DMS79 (cell line): ENCODE measurements at places on chromosomes 1 and 21.
A peak's percentile ranks its signal among the peaks of the same experiment; 100 is the strongest.

- DNase-seq: no peak
These were observed 208.8 kb downstream of the DAB1 start for GRCh38 chr1:57214951-57215575.

GRCh38 chr1:56527548-56528302 is 51.6 kb downstream of the PLPP3 start:
- peak; percentile 82 for DNase-seq

DNA sequence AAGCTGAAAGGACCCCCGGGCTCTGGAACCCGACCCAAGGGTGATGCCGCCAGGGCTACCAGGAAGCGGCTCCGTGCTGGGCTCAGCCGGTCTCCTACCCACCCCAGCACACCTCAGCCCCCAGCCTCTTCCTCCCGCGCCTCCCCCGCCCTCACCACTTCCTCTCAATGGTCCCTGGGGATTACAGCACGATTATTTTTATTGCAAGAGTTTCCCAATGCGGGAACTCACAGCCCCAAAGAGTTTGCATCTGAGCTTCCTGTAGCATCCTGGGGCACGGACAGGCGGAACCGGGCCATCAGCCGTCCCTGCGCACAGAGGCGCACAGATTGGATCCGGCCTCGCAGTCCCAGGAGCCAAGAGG is 8.7 kb upstream of the SLX9 start:
- no peak for DNase-seq

DNA sequence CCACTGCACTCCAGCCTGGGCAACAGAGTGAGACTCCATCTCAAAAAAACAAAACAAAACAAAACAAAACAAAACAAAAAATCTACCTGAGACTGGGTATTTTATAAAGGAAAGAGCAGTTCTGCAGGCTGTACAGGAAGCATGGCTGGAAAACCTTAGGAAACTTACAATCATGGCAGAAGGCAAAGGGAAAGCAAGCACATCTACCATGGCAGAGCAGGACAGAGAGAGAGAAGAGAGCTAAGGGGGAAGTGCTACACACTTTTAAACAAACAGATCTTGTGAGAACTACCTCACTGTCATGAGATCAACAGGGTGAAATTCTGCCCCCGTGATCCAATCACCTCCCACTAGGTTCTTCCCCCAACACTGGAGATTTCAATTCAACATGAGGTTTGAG is 198.3 kb upstream of the SAMSN1 start:
- DNase-seq: no peak

DNA sequence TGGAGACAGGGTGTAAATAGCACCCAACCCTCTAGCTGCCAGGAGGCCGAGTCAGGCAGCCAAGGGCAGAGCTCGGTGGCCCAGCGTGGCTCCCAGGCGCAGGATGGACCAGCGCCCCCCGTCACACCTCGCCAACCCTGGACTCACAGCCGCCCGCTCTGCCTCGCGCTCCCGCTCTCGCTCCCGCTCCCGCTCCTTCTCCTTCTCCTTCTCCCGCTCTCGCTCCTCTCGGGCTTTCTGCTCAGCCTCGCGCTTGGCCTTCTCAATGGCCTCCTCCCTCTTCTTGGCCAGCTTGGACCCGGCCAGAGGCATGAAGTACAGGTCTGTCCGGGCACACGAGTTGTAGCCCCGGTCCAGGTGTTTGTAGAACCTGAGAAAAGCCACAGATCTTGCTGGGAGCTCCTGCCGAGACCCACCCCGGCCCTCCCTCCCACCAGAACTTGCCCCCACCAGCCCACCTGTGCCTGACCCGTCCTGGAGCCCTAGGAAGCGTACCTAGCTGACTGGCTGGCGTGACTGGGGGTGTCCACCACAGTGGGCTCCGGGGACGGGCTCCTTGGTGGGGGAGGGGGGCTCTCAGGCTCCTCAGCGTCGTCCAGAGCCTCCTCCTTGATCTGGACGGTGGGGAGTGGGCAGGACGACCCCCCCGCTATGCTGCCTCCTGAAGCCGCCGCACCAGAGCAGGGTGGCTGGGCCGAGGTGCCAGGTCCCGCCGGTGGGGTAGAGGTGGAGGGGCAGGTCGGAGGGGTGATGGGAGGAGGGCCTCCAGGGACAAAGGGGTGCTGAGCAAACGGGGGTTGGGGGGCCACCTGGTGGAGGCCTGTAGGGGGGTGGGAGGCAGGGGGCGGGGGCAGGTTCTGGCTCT is 41.9 kb downstream of the SLC45A1 start:
- no peak for DNase-seq

DNA sequence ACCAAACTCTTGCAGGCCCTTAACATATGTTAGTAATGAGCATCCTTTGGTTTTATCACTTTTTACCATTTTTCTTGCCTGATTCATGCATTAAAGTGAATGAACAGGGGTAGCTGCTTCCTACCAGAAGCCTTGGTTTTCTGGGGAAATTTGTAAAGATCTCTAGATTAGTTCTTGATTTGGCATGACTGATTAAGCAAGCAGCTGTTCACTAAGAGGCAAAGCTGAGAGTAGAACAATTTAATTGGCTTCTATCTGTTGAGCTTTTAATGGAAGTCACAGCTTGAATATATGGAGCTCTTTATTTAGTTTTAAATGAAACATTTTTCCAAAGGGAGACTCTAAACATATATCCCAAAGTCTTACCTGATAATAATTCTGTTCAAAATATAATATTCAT is 23.6 kb downstream of the TLCD4 start:
- no peak for DNase-seq

DNA sequence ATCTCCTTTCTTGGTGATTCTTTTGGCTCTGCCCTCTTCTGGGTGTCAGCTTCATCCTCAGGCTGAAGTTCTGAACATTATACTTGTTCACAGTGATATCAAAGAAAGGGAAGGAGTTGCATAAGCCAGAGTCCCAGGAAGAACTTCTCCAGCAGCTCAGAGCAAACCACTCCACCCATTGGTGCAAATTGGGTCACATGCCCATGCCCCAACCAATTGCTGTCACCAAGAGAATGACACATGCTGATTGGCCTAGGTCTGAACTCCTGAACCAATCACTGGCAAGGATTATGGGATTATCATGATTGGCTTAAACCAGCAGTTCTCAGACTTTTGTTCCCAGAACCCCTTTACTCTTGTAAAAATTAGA is 256.5 kb upstream of the TMEM51 start:
- DNase-seq: no peak

GRCh38 chr1:228184152-228184551 is 18.5 kb downstream of the IBA57 start:
- DNase-seq: no peak

GRCh38 chr1:163807331-163808049 is 485.7 kb downstream of the NUF2 start:
- no peak for DNase-seq

DNA sequence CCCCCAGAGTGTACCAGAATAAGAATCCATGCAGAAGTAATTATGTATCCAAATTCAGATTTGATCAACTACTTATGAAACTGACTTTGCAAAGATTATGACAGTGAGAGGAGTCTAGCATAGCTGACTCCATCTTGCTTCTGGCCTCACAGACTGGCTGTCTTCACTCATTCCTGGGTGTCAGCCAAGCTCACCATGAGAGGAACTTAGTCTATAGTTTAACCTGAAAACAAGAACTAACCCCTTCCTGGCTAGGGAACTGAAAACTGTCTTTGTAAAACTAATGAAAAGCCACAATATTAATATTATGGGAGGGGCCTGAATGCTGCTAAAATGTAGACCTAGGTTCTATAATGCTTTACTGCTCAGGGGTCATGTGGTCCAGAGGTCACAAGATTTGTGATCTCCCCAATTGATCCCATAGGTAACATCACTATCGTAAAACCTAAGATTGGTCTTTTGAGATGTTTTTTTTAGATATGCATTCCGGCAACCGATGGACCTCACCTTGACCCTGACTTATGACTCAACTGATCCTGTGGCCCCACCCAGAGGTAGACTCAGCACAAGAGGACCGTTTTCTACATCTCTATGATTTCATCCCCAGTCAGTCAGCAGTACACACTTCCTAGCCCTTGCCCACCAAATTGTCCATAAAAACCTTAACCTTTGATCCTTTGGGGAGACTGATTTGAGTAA is 55.2 kb downstream of the ATP1B1 start:
- DNase-seq: no peak

- DNase-seq: no peak
These were observed 10.2 kb downstream of the TNNI1 start for GRCh38 chr1:201411292-201411691.

- DNase-seq: no peak
These were observed 10.0 kb downstream of the PCSK9 start for GRCh38 chr1:55049271-55049913.

DNA sequence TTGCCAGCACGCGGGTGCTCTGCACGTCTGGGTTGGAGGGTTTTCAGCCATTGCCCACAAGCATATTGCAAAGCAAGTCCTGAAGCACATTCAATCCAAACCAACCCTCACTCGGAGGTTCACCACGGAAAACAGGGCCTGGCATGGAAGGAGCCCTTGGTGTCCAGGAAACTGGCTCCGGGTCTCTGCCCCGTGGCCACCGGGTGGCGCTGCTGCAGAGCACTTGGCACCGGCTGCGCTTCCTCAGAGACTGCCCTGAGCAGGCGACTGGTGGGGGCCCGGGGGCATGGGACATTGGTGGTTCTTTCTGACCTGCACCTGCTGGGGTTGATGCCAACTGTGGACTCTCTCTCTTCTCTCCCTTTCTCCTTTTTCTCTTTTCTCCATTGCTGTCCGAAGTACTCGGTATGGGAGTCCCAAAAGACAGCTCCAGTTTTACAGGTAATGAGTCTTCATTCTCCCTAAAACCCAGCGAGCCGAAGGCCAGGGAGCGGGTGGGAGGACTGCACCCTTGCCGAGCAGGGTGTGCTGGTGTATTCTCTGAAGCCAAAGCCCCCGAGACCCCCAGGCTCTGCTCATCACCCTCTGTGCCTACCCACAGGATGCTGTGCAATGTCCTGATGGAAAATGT is 4.1 kb upstream of the KCNAB2 start:
- DNase-seq: no peak

GRCh38 chr1:227883641-227884301 is 64.0 kb downstream of the WNT9A start:
- DNase-seq: no peak

DNA sequence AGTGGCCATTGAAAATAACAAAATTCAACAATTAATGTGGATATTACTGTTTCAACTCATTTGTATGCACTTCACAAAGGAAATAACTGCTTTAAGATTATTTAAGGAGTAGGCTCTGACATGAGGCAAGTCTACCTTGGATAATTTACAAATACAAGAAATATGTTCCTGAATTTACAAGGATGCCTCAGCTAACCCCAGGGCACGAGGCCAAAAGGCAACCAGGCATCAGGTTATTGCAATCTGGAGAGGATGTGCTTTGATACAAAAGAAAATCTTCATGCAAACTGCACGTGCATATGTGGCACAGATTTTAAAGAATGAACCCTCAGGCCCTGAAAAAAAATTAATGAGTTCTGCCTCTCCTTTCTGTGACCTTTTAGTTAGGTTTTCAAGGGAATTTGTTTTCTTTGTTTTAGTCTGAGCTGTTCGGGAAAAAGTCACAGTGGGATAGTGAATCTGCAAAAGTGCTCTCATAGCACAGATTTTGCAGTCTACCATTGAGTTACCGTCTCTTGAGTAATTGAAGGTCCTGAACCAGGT is 1304.2 kb upstream of the ADGRL4 start:
- no peak for DNase-seq

GRCh38 chr1:13930151-13930550 is 230.2 kb downstream of the PRDM2 start:
- DNase-seq: no peak

- DNase-seq: no peak
These were observed 104.0 kb upstream of the RUNX3 start for GRCh38 chr1:25033828-25034705.

DNA sequence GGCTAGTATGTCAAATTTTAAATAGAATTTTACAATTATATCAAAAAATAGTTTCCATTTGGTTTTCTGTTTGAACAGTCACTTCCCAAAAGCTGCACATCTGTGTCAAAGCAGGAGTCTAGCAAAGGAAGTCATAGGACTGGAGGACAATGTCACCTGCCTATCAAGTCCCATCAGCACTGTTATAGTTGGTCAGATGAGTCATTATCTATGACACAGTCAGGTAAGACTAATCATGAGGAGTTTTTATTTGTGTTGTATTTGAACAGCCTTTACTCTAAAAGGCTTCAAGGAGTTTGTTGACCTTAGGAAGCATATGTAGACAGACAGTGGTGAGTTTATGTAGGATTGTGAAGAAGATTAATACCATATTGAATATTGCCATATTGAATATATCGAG is 74.2 kb upstream of the QSOX1 start:
- DNase-seq: no peak

DNA sequence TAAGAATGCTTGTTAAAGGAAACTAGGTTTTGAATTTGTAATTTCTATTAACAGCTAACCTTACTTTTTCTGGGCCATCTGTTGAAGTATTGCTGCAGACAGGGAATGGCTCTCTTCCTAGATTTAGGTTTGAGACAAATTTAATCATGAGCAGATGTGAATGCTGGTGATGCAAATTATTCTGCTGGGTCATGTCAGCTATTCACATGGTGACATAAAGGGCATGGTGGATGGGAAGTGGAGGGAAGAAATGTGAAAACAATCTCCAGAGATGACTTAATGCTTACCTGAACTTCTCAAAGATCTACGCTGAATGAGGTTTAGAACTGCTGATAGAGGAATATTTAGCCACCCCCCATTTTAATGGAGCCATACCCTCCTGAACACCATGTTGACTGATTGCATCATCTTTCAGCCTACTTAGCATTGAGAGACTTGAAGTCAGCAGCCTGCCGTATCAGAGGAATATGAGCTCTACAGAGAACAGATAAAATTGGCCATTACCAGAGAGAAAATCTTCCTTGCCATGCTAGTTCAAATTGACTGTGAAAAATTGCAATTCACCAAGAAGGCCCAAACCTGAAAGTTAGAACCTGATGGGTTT is 138.8 kb downstream of the HHAT start:
- DNase-seq: peak; percentile 12

DNA sequence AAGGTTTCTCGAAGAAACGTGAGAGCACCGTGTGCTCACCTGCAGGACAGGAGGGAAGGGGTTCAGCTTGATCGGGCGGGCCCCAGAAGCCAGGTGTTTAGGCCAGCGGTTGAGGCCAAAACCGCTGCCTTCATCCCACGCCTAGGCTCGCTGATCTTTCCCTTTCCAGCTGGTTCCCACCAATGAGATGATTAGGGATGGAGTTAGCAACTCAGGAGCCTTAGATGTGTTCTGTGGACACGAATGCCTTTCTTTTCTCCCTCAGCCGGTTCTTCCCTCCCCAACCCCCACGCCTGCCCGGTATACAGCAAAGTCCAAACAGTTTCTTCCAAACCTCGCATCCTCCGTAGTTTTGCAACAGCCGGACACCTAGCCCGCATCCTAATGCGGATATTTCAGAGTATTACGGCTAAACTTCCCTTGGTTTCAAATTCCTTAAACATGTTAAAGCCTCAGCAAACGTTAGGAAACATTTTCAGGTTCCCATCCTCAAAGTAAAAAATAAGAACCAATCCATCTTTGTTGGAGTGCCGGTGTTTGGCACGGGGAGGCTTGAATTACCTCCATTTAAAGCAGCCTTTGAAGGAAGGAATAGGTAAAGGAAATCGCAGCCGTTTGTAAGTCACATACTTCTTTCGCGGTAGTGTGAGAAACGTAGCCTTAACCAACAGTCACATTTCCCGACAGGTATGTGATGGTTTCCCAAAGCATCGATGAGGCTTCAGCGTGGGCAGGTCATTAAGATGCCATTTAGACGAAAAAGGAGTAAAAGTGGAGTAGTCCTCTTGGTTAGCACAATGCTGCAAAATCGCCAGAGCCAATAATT is 1.1 kb downstream of the LRRC8C start:
- DNase-seq: no peak

GRCh38 chr1:97061604-97062003 is 340.0 kb downstream of the PTBP2 start:
- no peak for DNase-seq
